Spleen (tissue), 13 donors: ENCODE measurements at places on chromosomes 7 and 10. TPM values are rescaled to one million over a fixed set of nuclear protein-coding genes. Genes with fewer than 3 reads are reported as not detected.

Gene PTPRN2
- polyA plus RNA-seq = 19.4 TPM

Gene SPDYE9
- not detected for polyA plus RNA-seq

Gene GPNMB
- 9.6 TPM for polyA plus RNA-seq

Gene MYH16
- not detected for polyA plus RNA-seq

Gene FOXI2
- 0.29 TPM for polyA plus RNA-seq

Gene FAM241B
- 1.7 TPM for polyA plus RNA-seq

Gene CD36
- polyA plus RNA-seq = 35.7 TPM

- H3K27me3 ChIP-seq = no peaks in the 10 kb centered on the region
- no peak for DNase-seq
- H3K27ac ChIP-seq = peak overlapping the region; percentile 84
- no peaks in the 10 kb centered on the region for H3K36me3 ChIP-seq
- peaks cover 44% of the 10 kb centered on the region for H3K4me1 ChIP-seq
- peak overlapping the region; percentile 68 for H3K4me3 ChIP-seq
Measured at GRCh38 chr10:24207781-24208611, 942 bp upstream of the KIAA1217 start.

DNA sequence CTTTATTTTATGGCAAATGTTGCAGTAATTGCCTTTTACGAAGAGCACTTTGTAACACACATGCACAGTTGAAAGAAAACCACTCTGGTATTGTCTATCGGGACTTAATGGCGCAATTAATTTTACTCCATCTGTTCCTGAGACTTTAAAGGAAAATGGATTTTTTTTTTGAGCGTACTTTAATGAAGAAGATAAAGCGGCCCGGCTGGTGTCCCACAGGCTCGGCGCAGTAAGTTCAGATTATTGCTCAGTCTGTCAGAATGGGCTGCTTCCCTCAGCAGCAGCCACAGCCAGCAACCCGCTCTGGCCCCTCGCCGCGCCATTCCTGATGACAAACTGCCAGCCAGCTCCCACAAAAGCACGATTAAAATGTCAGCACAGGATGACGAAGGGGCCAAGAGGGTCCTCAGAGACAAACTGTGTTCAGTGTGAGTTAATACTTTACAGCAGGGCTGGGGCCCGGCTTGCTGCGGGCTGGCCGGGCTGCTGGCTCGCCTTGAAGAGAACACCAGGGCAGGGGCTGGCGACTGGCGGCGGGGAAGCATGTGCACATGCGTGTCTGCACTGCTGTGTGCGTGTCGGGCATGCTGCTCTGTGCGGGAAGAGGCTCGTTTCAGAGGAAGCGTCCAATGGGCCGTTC lies 501.0 kb upstream of the GALNT17 start:
- DNase-seq = no peak
- H3K36me3 ChIP-seq = no peaks in the 10 kb centered on the region
- no peak overlapping the region for H3K4me3 ChIP-seq
- no peaks in the 10 kb centered on the region for H3K4me1 ChIP-seq
- no peaks in the 10 kb centered on the region for H3K27me3 ChIP-seq

- no peaks in the 10 kb centered on the region for H3K36me3 ChIP-seq
- no peak overlapping the region for H3K4me3 ChIP-seq
- H3K27ac ChIP-seq = no peak overlapping the region
- H3K4me1 ChIP-seq = no peaks in the 10 kb centered on the region
Measured at GRCh38 chr7:54846273-54846672, 87.3 kb upstream of the SEC61G start.

- H3K4me3 ChIP-seq = no peak overlapping the region
- H3K27ac ChIP-seq = no peak overlapping the region
- DNase-seq = no peak
- no peaks in the 10 kb centered on the region for H3K4me1 ChIP-seq
- H3K36me3 ChIP-seq = no peaks in the 10 kb centered on the region
Measured at GRCh38 chr10:126500866-126501265, 112.6 kb upstream of the ADAM12 start.

- DNase-seq = peak; percentile 65
- peaks cover 15% of the 10 kb centered on the region for H3K4me1 ChIP-seq
- no peak overlapping the region for H3K27ac ChIP-seq
- H3K36me3 ChIP-seq = no peaks in the 10 kb centered on the region
- H3K4me3 ChIP-seq = no peak overlapping the region
Measured at GRCh38 chr10:46294641-46295220, 7.9 kb downstream of the ANTXRL start.

DNA sequence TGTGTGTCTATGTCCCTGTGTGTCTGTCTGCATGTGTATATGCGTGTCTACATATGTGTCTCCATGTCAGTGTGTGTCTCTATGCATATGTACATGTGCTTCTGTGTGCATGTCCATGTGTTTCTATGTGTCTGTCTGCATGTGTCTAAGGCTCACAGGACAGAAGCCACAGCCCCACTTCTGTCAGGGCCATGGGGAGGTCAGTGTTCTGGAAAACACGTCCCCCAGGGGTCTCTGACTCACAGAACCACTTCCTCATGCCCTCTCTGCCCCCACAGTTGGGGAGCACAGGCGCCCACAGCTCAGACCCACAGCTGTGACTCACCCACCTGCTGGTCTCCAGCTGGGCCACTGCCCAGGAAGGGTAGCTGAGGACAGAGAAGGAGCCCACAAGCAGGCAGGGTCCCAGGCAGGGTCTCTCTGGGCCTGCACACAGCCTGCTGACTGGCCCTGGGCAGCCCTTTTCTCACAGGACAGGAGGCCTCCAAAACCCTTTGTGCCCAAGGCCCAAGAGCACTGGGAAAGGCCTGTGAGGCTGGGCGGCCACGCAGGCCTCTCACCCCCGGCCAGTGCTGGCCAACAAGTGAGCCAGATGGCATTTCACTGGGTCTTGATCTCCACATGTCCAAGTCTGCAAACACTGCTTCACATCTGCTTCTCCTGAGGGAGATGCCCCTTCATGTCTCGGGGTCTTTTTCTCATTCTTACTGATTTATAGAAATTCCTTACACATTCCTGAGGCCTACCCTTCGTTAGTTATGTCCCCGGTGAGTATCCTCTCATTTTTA lies 102.9 kb upstream of the FAM20C start:
- no peak for DNase-seq
- no peaks in the 10 kb centered on the region for H3K36me3 ChIP-seq
- no peak overlapping the region for H3K4me3 ChIP-seq
- no peaks in the 10 kb centered on the region for H3K27me3 ChIP-seq

GRCh38 chr10:50508315-50509051 lies 115.3 kb downstream of the SGMS1 start:
- DNase-seq = no peak
- no peak overlapping the region for H3K4me3 ChIP-seq
- no peak overlapping the region for H3K27ac ChIP-seq
- no peaks in the 10 kb centered on the region for H3K36me3 ChIP-seq
- peaks cover 43% of the 10 kb centered on the region for H3K4me1 ChIP-seq

GRCh38 chr7:112286250-112287086 lies 80.0 kb downstream of the ZNF277 start:
- no peak overlapping the region for H3K27ac ChIP-seq
- H3K27me3 ChIP-seq = no peaks in the 10 kb centered on the region
- DNase-seq = no peak

DNA sequence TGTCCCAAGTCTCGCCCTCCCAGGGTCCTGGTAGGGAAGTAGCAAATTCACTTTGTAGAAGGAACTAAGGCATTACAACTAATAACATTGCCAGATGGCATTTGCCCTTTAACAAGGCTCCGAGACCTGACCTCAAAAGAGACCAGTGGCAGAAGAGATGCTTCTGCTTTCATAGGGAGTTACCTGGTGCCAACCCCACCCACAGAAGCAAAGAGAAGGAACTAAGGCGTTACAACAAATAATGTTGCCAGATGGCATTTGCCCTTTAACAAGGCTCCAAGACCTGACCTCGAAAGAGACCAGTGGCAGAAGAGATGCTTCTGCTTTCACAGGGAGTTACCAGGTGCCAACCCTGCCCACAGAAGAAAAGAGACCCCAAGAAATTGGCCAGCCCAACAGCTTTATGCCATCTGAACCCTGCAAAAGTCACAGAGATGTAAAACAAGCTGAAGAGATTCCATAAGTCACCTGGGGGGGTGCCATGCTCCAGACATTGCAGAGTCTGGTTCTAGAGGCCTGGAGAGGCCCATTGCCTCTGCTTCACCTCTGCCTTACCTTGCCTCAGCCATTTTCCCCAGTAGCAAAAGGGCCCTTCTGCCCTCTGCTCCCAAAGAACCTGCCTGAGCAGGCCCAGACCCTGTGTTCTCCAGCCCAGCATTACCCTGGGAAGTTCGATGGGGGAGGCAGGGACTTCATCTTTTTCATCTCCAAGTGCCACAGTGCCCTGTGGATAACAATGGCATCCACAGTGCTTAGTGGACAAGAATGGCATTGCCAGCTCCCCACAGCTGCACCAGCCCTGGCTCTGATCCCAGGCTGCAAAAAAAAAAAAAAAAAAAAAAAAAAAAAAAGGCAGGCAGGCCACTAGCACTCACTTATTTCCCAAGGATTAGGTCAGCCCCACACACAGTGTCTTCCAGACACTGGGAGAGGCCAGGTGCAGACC lies 179.5 kb upstream of the PLXNA4 start:
- no peaks in the 10 kb centered on the region for H3K4me1 ChIP-seq
- no peaks in the 10 kb centered on the region for H3K36me3 ChIP-seq
- H3K4me3 ChIP-seq = no peak overlapping the region
- no peak overlapping the region for H3K27ac ChIP-seq
- no peaks in the 10 kb centered on the region for H3K27me3 ChIP-seq

DNA sequence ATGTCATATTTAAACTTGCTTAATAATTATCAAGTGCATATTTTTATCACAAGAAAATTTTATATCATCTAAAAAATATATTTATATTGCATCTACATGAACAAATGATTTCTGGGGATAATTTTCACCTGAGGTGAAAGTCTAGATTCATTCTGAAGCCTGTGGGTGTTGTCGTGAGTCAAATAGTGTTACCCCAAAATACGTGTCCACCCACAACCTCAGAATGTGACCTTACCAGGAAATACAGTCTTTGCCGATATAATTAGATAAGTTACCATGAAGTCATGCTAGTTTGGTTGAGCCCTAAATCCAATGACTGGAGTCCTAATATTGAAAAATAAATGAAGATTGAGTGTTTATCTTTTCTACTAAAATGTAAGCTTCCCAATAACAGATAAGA lies 203.0 kb upstream of the MDFIC start:
- no peaks in the 10 kb centered on the region for H3K36me3 ChIP-seq
- no peaks in the 10 kb centered on the region for H3K4me1 ChIP-seq
- no peak overlapping the region for H3K4me3 ChIP-seq
- no peaks in the 10 kb centered on the region for H3K27me3 ChIP-seq
- no peak for DNase-seq
- no peak overlapping the region for H3K27ac ChIP-seq

GRCh38 chr10:695396-695795 lies 5.9 kb upstream of the DIP2C start:
- H3K4me3 ChIP-seq = no peak overlapping the region
- H3K27me3 ChIP-seq = peaks cover 49% of the 10 kb centered on the region
- no peaks in the 10 kb centered on the region for H3K4me1 ChIP-seq
- H3K36me3 ChIP-seq = no peaks in the 10 kb centered on the region

DNA sequence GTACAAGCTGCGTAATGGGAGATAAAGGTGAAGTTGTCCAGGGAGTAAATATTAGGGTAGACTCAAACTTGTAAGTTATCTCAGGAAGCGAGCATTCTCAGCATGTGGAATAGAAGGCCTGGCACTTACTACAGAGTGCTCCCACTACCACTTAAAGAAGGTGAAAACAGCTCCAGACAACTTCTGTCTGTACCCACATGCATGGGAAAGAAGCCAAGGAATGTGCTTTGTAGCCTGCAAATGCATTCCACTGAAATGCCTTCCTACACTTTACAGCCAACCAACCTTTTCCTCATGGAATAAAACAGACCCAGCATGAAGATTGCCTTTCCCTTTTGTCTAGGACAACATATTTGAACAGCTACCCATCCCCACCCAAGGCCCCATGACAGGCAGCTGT lies 45.4 kb upstream of the NPSR1 start:
- H3K4me3 ChIP-seq = no peak overlapping the region
- no peak overlapping the region for H3K27ac ChIP-seq
- no peaks in the 10 kb centered on the region for H3K4me1 ChIP-seq
- no peaks in the 10 kb centered on the region for H3K36me3 ChIP-seq
- no peak for DNase-seq
- H3K27me3 ChIP-seq = no peaks in the 10 kb centered on the region

- peak overlapping the region; percentile 99 for H3K27ac ChIP-seq
- H3K4me1 ChIP-seq = peaks cover 21% of the 10 kb centered on the region
- peak overlapping the region; percentile 93 for H3K4me3 ChIP-seq
- H3K36me3 ChIP-seq = peaks cover 4% of the 10 kb centered on the region
- no peaks in the 10 kb centered on the region for H3K27me3 ChIP-seq
Measured at GRCh38 chr7:139358541-139359365, 941 bp upstream of the LUC7L2 start.

DNA sequence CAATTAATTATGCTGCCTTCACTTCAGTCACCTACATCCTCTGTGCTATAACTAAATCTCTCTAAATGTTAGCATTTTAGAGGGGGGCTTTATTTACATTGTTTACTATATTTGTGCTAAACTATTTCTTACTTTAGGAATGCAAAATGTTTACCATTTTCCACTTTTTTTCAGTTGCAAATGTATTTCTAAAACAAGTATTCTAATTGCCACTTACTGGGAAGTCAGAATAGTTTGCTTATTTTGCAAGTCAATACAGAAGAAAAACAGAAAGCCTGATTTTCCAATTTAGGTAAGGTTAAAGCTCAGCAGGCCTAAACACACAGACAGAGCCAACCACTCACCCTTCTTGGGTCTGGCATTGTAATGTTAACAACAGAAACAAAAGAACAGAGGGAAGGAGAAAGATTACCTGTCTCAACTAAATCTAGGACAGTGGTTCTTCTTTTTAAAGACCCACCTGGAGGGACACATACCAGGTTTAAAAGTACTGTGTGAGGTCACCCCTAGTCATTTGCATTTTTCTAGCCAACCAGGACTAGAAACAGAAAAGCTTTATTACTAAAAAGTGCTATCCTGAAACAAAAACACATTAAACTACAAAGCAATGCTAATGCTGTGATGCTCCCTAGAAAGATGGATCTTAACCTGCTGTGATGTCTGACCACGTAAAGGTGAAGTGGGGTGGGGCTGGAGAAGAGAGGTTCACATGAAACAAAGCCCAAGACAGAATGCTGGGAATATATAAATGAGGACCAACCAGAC lies 178.2 kb downstream of the SLC25A13 start:
- no peaks in the 10 kb centered on the region for H3K4me1 ChIP-seq
- DNase-seq = no peak
- no peaks in the 10 kb centered on the region for H3K27me3 ChIP-seq
- H3K27ac ChIP-seq = no peak overlapping the region
- no peak overlapping the region for H3K4me3 ChIP-seq

GRCh38 chr10:13831711-13832141 lies 245.0 kb downstream of the PRPF18 start:
- H3K4me1 ChIP-seq = peaks cover 12% of the 10 kb centered on the region
- DNase-seq = no peak
- no peaks in the 10 kb centered on the region for H3K36me3 ChIP-seq
- H3K27me3 ChIP-seq = no peaks in the 10 kb centered on the region
- H3K27ac ChIP-seq = no peak overlapping the region
- no peak overlapping the region for H3K4me3 ChIP-seq

GRCh38 chr10:99203310-99203709 lies 32.3 kb downstream of the HPSE2 start:
- no peaks in the 10 kb centered on the region for H3K27me3 ChIP-seq
- no peaks in the 10 kb centered on the region for H3K4me1 ChIP-seq
- H3K36me3 ChIP-seq = no peaks in the 10 kb centered on the region
- no peak for DNase-seq
